Large intestine (tissue), 12 donors: ENCODE measurements at places on chromosomes 12 and 14. TPM values are rescaled to one million over a fixed set of nuclear protein-coding genes. Genes with fewer than 3 reads are reported as not detected.

The TAS2R14 gene
- 3.5 TPM for polyA plus RNA-seq

The TRHDE gene
- 14.2 TPM for polyA plus RNA-seq

The ZC3H10 gene
- 4.5 TPM for polyA plus RNA-seq

The TMPRSS12 gene
- 0.01 TPM for polyA plus RNA-seq

The ART4 gene
- polyA plus RNA-seq: 6.3 TPM

The LRTM2 gene
- polyA plus RNA-seq: 0.13 TPM

The CLEC1B gene
- 0.19 TPM for polyA plus RNA-seq

The PPP1R3E gene
- 27.3 TPM for polyA plus RNA-seq

The SLC25A47 gene
- 0.37 TPM for polyA plus RNA-seq

The GUCY2C gene
- polyA plus RNA-seq: 126 TPM

The KLHL33 gene
- 0.64 TPM for polyA plus RNA-seq

The TMEM30B gene
- polyA plus RNA-seq: 36.6 TPM

The METTL1 gene
- 22.8 TPM for polyA plus RNA-seq

- no peak for DNase-seq
Observed at GRCh38 chr12:106871477-106871876, 84.2 kb upstream of the TMEM263 start.

- peak; percentile 6 for DNase-seq
Observed at GRCh38 chr14:79395061-79395460, 816.2 kb downstream of the DIO2 start.

DNA sequence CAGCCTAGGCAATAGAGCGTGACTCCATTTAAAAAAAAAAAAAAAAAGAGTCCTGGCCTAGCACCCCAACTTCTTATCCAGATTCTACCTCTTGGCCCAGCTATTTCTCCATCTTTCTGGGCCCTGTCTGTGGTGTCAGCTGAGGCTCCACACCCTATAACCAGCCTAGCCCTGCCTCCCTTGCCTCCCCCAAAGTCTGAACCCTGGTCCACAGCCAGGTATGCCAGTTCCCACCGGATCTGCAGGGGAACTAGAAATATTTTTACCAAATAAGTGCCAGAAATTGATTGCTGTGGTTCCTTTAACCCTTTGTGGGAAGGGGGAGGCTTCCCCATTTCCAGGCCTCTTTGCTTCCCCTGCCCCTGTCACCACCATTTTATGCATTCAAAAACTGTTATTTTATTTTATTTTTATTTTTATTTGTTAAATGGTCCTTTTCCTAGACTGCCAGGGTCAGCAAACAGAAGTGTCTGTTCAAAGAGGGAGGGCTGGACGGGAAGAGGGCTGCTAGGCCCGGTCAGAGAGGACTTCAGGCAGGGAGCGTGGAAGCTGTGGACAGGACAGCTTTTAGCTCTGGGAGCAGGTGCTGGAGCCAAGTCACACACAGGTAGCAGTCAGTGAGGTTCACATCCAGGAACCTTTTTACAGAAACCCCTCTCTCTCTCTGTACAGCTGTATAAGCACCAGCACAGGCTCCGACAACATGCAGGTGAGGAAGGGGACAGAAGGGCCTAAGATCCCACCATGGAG is 23.2 kb downstream of the TTC9 start:
- DNase-seq: no peak

- no peak for DNase-seq
Observed at GRCh38 chr12:50453872-50454271, 50.9 kb upstream of the DIP2B start.

GRCh38 chr12:67671419-67671818 is 22.9 kb downstream of the DYRK2 start:
- no peak for DNase-seq

- DNase-seq: no peak
Observed at GRCh38 chr12:6883683-6884082, 10.6 kb upstream of the SPSB2 start.

DNA sequence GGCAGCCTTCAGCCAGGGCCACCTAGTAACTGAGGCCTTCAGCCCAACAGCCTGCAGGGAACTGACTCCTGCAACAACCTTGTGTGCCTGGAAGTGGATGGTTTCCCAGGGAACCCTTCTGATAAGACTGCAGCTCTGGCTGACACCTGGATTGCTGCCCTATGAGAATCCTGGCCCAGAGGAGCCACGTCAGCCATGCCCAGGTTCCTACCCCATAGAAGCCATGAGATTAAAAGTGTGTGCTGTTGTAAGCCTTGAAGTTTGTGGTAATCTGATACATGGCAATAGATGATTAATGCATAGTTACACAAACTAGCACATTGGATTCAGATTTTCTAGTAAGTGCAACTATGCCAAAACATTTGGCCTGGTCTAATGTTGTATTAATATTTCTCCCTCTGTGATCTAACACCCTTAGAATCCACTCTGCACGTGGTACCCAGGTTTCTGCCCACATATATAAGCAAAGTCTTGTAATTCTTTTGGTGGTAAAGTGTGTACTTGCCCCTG is 64.8 kb upstream of the BEGAIN start:
- no peak for DNase-seq

DNA sequence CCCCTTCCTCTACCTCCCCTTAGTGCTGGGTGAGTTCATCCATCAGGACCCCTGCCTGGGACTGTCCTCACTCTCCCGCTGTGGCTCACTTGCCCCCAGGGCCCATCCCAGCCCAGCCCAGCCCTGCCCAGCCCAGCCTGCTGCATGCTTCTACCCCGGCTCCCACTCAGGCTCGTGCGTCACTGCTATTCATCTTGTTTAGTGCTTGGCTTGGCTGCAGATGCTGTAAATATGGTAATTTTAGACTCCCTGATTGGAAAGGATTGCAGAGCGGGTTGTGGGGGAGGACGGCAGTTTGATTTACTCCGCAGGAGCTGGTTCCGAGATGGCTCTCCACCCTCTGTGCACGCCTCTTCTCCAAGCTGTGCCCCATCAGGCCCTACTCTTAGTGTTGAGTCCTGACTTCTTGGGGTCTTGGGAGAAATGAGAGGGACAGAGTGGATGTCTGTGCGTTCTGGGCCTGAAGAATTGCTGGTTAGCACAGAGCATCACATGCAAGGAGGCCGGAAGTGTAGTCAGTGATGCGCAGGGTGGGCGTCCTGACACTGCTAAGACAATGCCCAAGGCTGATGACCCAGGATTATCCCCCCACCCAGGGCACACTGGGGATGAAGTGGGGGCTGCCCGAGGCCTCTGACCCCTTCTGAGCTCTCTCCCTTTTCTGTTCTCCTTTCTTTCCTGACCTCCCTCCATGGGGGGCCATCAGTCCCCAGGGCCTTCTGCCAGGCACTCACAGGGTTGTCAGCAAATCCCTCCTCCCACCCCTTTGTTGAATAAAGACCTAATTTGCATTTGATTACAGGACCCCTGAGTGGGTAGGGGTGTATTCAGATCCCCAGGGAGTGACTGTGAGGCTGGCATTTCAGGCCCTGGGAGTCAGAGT is 244.4 kb downstream of the ZFP36L1 start:
- peak; percentile 76 for DNase-seq

GRCh38 chr12:69351462-69352236 is 3.5 kb downstream of the LYZ start:
- no peak for DNase-seq

- DNase-seq: no peak
Observed at GRCh38 chr12:115736360-115736759, 541.1 kb downstream of the MED13L start.

- DNase-seq: no peak
Observed at GRCh38 chr12:72485017-72485701, 213.0 kb downstream of the TRHDE start.

- DNase-seq: no peak
Observed at GRCh38 chr12:3607039-3607720, 116.2 kb downstream of the PRMT8 start.

- DNase-seq: no peak
Observed at GRCh38 chr12:14261096-14261495, 104.4 kb upstream of the ATF7IP start.

GRCh38 chr12:57610554-57611107 is 604 bp upstream of the ARHGEF25 start:
- peak; percentile 32 for DNase-seq

DNA sequence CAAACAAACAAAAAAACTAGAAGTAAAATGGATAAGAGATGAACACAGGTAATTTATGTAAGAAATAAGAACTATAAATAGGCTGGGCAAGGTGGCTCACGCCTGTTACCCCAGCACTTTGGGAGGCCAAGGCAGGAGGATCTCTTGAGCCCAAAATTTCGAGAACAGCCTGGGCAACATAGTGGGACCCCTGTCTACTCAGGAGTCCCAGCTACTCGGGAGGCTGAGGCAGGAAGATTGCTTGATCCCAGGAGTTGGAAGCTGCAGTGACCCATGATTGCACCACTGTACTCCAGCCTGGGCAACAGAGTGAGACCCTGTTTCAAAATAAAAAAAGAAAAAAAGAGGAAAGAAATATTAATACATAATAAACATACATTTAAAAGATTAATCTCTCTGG is 22.7 kb upstream of the ABCD4 start:
- DNase-seq: no peak

DNA sequence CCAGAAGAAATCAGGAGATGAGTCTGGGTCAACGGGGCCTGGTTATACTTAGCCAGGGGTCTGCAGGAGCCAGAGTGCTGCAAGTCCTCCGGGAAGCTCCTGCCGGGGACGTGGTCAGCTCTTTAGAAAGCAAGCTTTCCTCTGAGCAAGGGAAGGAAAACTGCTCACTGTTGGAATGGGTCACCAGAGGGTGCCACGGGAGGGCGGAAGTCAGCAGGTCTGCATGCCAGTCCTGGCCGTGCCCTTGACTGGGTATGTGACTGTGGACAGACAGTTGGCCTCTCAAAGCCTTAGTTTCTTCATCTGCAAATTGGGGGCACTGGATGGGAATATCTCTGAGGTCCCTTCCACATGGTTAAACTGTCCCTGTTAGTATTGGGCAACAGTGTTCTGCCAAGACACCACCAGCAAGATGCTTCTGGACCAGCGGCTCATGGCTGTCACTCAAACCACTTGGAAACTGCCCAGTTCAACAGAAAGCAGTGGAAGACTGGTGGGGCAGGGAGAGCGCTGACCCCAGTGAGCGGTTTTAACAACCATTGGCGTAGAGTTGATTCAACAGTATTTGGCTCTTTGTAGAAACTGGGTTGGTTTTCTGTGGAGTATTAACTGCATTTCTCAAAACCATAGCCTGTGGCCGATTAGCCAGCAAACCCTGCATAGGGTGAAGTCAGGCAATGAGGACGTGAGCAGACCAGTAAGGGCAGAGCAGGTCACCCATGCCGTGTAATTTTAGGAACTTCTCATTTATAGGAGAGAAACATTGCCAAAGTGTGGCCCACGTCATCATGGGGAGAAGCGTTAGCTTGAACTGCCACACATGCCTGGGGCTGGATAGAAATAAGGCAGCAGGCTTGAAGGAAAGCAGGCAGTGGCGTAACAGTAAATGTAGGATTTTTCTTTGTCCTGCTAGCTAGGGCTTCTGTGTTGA is 163.9 kb upstream of the PRMT8 start:
- DNase-seq: no peak

DNA sequence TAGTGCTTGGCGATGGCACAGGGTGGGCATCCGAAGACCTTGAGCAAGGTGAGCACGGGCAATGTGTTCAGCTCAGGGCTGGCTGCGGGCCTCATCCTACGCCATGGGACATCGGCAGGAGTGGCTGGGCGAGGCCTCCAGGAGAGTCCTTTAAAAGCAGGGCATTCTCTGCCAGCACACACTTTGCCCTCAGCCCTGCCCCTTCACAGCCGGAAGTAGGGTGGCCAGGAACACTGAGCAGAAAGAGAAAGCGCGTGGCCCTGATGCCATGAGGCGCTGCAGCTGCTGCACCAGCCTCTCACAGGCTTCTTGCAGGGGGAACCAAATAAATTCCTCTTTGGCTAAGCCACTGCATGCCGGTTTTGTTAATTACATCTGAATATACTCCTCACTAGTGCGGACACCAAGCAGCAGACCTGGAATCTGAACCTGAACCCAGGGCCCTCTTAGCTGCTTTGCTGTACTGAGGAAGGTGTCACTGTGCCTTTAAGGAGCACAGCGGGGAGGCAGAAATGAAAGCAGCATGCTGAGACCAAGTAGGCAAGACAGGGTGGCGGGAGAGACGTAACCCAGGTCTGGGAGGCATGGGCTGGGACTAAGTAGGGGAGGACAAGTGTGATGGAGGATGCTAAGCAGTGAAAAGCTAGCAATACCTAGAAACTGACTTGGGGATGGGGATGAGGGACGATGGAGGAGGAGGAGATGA is 155.2 kb downstream of the TTC7B start:
- DNase-seq: peak; percentile 52

- DNase-seq: no peak
Observed at GRCh38 chr12:18864900-18865561, 127.1 kb downstream of the CAPZA3 start.

GRCh38 chr14:79708426-79709388 is 502.6 kb downstream of the DIO2 start:
- peak; percentile 25 for DNase-seq

GRCh38 chr14:103380719-103381377 is 4.4 kb upstream of the MARK3 start:
- no peak for DNase-seq

DNA sequence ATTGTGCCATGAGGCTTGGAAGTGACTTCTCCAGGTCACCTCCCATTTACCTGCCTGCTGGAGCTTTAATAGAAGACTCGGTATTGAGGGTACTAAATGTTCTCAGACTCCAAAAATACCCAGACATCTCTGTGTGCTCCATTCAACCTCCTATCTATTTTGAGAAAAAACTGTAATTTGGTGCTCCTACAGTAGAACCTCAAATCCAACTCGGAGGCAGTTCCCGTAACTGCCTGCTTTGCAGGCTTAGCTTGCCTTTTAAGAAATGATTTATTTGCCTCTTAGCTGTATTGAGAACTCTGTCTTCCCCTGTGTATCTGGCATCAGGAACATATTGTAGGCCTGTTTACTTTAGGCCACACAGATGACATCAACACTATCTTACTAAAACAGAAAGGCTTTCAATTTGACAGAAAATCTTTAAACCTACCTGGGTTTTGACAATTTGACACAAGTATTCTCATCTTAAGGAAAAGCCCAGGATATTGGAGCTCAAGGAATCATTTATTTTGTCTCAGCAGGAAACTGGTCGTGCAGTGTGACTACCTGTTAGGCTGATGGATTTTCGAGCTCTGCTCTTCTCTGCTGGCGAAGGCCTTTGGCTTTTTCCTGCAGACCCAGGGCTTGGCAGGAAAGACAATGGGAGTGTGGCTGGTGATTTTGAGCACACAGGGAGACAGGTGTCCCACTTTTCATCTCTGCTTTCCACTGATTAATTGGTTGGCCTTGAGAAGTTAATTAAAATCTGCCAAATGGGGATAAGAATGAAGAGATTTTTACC is 314.8 kb downstream of the SNAPC1 start:
- DNase-seq: no peak

DNA sequence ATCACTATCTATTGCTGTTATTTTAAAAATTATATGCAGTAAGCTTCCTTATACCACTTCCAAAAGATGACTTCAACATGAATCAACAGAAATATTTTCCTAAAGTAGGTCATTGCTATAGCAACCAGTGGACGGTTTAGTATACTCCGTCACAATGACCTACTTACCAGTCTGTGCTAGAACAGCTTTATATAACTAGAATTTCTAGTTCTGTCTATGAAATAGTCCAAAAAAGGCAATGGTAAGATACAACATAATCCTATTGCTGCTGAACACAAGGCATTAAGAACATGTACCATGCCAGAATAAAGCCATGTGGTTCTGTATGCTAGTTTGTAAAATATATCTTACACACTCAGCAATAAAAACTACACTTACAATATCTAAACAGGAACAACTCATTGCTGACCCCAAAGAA is 40.7 kb upstream of the MTERF2 start:
- peak; percentile 88 for DNase-seq

GRCh38 chr12:125593269-125593668 is 528.0 kb downstream of the AACS start:
- DNase-seq: no peak
